ENCODE measurements at places on chromosomes 7 and 10.
A peak's percentile ranks its signal among the peaks of the same experiment; 100 is the strongest.

- DNase-seq = no peak
Measured at GRCh38 chr10:63368365-63368764, 97.4 kb downstream of the JMJD1C start.

- peak; percentile 96 for DNase-seq
Measured at GRCh38 chr7:73842067-73842976, at the start of gene METTL27. Gene METTL27, minus strand, starts transcription at chr7:73842516. Its CDS starts 376 bp downstream, at chr7:73842140.

DNA sequence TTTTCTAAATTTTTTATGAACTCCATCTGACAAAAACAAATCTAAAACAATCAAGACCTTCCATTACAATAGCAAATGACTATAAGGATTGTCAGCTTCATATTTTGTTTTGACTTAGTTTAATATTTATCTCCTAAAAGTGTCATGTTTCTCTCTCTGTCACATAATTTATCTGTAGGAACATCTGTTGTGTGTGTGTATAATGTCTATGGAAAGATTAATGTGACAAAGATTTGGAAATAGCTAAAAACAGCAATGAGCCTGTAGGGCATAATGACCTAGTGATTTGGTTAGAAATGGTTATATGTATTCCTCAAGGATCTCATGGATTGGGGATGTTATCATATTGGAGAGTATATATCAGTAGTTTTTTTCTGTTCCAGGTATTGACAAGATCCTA is 69.6 kb upstream of the MDFIC start:
- no peak for DNase-seq

DNA sequence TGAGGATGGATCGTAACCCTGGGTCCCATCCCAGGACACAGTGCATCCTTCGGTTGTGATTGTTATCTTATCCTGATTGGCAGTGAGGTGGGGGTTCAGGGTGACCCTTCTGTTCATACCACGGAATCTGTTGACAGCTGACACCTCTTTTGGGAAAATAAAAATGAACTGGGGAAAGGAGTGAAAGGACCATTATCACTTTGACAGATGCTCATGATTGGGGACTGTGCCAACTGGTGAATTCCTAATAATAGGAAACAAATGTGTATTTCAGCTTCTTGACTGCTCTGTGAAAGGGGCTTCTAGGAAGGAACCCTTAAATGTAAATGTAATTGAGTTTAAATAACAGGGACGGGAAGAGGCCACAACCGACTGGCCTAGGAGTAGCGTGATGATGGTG is 65.4 kb downstream of the CELF2 start:
- DNase-seq = no peak

GRCh38 chr7:32533276-32534029 is 38.2 kb downstream of the AVL9 start:
- no peak for DNase-seq

GRCh38 chr7:27165996-27166530 is 726 bp upstream of the HOXA9 start:
- no peak for DNase-seq

- peak; percentile 71 for DNase-seq
Measured at GRCh38 chr7:41107330-41107937, 595.5 kb downstream of the INHBA start.

GRCh38 chr7:81934596-81935301 is 164.9 kb upstream of the HGF start:
- DNase-seq = peak; percentile 84

- DNase-seq = peak; percentile 97
Measured at GRCh38 chr10:7563368-7563767, 103.4 kb downstream of the ITIH5 start.

- DNase-seq = no peak
Measured at GRCh38 chr10:23110722-23111516, 15.5 kb downstream of the MSRB2 start.

DNA sequence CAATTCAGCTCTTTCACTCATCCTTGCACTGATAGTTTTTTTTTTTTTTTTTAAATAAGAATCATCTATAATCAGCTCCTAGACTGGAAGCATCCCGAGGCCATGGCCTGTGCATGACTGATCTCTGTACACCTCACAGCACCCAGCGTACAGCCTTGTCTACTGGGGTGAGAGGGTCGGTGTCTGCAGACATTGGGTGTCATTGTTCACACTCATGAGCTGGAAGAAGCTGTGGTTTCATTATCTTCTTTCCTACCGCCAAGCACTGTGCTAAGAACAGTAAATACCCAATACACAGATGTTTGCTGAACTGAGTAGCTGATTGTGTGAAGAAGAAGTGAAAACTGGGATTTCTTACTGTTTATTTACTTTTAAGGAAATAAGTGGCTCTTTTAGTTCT is 123.6 kb downstream of the CLEC2L start:
- DNase-seq = no peak

- DNase-seq = no peak
Measured at GRCh38 chr7:33754933-33755928, 150.1 kb upstream of the BMPER start.

GRCh38 chr10:35005868-35006267 is 84.3 kb downstream of the CUL2 start:
- DNase-seq = no peak

GRCh38 chr7:43758822-43759683 is 573 bp downstream of the BLVRA start:
- DNase-seq = peak; percentile 46

DNA sequence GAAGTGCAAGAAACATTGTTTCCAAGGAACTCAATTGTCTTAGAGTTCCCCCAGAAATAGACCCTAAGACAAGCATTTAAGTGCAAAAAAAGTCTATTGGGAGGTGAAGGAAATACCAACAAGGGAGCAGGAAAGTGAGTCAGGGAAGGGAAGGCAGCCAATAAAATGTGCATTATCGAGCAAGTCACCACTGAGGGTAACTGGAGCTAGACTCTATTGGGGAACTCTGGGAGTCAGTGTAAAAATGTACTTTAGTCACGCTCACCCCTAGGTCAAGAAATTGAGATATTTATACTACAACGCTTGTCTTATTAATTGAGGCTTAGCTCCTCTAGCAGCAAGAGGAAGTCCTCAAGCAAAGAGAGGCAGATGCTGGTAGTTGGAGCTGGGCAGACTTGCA is 137.7 kb downstream of the RTKN2 start:
- peak; percentile 28 for DNase-seq

DNA sequence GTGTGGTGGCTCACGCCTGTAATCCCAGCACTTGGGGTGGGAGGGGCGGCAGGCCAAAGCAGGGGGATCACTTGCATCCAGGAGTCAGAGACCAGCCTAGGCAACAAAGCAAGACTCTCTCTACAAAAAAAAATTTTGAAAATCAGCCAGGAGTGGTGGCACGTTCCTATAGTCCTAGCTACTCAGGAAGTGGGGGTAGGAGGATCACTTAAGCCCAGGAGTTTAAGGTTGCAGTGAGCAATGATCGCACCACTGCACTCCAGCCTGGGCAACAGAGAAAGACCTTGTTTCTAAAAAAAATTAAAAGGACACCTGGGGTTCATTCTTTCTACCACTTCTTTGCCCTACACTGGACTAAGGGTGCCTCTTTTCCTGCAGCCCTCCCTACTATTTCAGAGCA is 15.1 kb downstream of the WAPL start:
- no peak for DNase-seq

DNA sequence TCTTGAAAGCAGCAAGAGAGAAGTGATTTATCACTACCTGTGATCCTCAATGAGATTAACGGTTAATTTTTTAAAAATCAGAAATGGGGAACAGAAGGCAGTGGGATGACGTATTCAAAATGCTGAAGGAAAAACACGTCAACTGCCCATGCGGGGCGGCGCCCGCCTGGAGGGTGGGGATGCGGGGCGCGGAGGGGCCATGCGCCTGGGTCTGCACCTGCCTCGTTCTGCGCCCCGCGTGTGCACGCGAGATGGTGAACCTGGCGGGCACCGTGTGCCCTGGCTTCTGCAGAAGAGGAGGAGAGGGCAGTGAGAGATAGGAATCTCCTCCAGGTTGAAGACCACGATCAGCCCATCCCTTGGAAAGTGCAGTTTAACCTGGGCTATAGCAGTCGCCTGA is 79.3 kb upstream of the ZNF32 start:
- DNase-seq = no peak

GRCh38 chr7:151891182-151891581 is 14.3 kb upstream of the PRKAG2 start:
- no peak for DNase-seq

DNA sequence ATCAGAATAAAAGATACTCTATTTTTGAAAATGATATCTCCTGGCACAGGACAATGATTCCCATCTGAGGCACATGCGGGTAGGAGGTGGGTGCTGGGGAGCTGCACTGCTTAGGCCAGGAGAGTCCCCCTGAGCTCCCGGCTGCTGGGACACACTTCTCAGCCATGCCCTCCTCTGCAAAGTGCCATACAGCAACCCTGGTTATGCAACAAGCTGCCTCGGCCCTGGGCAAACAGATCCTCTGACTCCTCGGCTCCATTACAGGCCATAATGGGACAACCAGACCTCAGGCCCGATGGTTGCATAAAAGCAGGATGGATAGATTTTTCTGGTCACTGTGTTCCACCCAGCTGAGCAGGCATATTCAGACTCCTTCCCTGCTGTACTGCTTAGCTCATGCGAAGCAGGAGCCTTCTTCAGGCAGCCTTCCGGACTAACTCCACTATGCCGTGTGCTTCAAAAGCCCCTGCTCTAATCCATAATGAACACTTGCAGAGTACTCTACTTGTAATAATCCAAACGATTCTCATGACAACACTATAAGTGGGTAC is 6.5 kb upstream of the LEP start:
- DNase-seq = no peak

- DNase-seq = no peak
Measured at GRCh38 chr10:19832699-19833098, 16.5 kb downstream of the PLXDC2 start.

DNA sequence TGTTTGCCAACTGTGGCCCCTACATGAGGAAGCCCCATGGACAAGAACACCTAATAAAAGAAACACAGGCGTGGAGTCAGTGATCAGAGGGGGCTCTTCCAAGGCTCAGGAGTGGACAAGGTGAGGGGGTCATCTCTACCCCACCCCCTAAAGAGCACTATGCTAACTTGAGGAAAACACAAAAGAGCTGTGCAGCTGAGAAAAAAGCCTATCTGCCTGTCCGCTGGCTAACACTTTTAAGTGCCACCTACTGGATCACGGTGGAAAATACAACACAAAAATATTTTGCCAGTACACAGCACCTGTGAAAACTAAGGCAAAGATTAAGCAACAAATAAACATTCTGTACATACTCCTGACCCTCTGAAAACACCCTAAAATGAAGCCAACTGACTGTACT is 53.1 kb upstream of the COBL start:
- DNase-seq = no peak

DNA sequence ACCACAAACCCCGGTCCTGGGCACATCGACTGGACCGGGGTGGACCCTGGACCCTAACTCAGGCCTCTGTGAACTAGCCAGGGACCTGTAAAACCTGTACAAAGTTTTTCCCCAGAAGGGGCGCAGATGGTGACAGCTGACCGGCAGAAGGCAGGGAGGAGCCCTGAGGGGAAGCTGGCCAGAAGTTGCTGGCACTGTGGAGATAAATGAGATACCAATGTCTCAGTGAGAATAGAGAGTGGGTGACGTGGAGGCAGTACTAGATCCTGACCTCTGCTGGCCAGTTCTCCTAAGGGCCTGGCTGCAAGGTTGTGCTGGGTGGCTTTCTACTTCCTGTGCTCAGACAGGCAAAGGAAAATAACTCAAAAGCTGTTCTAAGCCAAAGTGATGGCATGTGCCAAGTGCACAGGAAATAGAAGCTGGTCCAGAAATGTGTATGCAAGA is 10.6 kb upstream of the TSPAN14 start:
- DNase-seq = peak; percentile 58

DNA sequence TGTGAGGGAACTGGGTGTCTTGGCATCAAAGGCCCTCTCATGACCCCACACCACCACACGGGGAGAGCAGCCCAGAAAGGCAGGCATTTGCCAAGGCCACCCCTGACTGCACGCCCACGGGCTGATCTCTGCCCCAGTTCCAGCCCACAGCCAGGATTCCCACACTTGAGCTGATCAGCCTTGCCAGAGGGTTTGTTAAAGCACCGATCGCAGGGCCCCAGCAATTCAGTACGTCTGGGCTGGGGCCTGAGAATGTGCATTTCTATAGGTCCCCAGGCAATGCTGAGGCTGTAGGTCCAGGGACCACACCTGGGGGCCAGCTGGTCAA is 103.9 kb downstream of the TNS3 start:
- DNase-seq = no peak

- peak; percentile 79 for DNase-seq
Measured at GRCh38 chr7:118305671-118306070, 81.2 kb downstream of the ANKRD7 start.

DNA sequence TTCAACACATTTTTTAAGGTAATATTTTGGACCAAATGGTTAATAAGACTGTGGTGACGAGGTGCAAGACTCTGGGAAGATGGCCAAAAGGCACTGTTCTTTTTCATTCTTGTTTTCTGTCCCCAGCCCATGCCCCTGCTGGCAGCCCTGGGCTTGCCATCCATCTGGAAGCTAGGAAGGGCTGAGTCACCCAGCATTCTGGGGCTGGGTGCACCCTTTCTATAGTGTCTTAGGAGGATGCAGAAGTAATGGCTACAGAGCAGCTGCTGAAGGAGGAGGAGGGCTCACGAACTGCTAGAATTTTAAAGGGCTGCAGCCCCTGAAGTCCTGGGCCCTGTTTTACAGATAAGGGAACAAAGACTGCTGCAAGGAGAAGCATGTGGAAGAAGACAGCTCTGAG is 42.8 kb upstream of the ZNF32 start:
- DNase-seq = no peak

- no peak for DNase-seq
Measured at GRCh38 chr7:70654979-70655378, 477.0 kb upstream of the GALNT17 start.

DNA sequence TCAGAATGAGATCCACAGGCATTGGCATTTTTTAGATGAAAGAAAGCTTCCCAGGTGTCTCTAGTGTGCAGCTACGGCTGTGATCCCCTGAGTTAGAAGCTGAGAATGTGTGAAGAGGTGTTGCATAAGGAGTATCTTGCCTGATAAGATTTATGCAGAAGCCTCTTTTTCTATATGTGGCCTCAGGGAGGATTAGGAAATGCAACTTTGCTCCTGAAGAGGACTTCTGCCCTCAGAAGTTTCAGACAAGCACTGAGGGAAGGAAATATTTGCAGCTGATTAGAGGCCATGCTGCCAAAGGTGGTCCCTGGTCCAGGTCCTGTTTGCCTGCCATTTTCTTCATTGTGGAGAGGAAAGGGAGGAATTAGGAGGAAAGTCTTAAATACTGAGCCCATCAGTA is 551.8 kb downstream of the PHTF2 start:
- DNase-seq = no peak

DNA sequence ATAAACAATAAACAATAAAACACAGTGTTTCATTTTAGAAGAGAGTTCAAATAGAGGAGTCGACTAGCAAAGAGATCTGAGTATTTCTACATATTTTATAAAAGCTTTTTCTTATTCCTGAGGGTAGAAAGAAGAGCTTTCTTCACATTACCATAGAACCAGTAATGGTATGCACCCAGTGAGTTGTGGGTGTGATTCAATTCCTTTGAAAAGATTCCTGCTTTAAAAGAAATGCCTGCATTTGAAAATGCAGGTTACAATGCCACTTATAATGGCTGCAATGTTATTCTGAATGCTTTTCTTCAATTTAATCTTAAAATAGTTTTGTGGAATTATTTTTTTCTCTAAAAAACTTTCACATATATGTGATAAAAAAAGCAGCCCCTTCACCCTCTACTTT is 178.1 kb downstream of the CDC14C start:
- no peak for DNase-seq
